ENCODE measurements at places on chromosomes 7 and 10.

DNA sequence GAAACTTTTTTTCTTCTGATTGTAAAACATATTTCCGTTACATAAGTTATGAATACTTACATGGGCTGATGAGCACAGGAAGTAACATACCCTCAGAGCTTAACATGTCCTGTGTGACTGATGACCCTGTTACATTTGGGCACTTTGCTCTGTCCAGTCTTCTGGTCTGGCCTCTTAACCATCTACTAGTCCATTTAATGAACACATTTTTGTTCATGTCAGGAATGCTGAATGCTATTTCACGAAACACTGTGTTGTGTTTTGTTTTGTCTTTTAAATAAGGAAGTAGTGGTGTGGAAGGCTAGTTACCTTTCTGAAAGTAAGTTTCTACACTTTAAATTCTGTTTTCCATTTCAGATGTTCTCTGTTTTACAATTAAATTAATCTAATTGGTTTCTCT lies 77.7 kb downstream of the RBM33 start:
- no peak for DNase-seq

GRCh38 chr7:104135760-104136558 lies 71.9 kb downstream of the ORC5 start:
- DNase-seq, result no peak

DNA sequence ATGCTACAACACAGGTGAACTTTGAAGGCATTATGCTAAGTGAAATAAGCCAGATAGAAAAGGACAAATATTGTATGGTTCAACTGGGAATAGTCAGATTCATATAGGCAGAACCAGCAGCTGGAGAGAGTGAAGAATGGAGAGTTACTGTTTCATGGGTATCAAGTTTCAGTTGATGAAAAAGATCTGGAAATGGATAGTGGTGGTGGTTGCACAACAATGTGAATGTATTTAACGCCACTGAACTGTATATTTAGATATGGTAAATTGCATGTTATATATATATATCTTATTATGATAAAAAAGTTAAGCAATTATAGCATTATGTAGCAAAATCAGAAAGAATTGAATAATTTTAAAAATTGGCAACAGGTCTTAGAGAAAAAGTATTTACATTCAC lies 3.9 kb downstream of the LMBR1 start:
- DNase-seq, result no peak

DNA sequence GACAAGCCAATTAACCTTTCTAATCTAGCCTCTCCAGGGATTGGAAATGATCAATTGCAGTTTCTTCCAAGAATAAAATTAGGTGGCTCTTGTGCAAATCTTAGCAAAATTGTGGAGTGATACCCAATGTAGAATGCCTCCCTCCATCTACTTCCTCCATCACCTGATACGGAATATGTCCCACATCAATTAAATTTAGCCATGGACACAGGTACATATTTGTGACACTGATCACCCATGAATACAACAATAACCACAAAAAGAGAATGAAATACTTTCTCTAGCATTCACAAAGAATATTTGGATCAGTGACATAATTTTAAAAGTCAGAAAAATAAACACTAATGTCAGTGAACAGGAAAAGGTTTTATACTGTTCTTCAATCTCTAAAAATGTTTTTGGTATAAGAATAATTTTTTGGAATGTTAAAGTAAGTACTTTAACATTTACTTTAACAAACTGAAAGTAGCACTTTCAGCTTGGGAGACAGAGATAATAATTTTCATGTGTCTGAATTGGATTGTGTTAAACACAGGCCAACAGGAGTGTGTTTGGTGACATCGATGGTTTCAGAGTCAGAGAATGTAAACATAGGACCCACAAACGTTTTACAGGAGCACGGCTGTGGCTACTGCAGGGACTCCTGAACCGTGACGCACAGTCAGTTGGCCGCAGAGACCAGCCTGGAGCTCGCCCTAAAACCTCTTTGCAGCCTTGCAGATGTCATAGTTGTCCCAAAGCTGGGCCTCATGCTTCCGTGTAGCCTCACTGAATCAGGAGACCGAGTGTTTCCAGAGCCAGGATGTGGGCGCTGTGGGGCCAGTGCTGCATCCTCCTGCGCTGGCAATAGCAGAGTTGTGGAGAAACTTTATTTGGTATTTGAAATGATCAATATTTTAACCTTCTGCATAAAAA lies 7.2 kb downstream of the RBM20 start:
- DNase-seq, result peak; percentile 58

- DNase-seq, result no peak
These were observed 86.1 kb upstream of the PCBD1 start for GRCh38 chr10:70974351-70974901.

DNA sequence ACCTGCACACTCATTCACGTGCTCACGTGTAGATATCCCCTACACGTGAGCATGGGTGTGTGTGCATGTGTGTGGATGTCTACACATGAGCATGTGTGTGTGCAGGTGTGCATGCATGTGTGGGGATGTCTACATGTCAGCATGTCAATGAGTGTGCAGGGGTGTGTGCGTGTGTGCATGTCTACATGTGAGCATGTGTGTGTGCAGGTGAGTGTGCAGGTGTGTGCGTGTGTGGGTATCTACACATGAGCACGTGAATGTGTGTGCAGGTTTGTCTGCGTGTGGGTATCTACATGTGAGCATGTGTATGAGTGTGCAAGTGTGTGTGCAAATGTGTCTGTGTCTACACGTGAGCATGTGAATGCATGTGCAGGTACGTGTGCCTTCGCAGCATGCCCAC lies 274.8 kb downstream of the PTPRN2 start:
- no peak for DNase-seq

DNA sequence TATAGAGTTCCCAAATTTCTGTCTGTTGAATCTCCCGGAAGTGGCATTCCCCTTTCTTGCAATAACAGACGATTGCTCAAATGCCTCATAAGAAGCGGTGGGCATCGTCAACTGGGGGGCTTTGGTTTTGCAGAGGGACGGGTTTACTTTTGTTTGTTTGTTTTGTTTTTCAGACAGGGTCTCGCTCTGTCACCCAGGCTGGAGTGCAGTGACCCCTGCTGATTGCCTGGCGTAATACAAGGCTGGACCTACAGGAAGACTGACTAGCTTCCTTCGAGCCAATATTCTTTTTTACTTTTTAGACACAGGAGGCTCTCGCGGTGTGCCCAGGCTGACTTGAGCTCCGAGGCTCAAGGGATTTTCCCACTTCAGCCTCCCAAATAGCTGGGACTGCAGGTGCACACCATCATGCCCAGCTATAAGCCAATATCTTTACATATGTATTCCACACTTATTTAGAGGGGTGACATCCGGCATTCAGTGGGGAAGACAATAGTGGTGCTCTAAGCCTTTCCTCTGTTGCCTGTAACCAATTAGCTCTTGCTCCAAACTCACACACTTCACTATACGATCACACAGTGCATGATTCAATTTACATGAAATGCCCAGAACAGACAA lies 58.1 kb downstream of the FHIP2A start:
- no peak for DNase-seq

- no peak for DNase-seq
These were observed 5.4 kb downstream of the MYOF start for GRCh38 chr10:93476756-93477155.

DNA sequence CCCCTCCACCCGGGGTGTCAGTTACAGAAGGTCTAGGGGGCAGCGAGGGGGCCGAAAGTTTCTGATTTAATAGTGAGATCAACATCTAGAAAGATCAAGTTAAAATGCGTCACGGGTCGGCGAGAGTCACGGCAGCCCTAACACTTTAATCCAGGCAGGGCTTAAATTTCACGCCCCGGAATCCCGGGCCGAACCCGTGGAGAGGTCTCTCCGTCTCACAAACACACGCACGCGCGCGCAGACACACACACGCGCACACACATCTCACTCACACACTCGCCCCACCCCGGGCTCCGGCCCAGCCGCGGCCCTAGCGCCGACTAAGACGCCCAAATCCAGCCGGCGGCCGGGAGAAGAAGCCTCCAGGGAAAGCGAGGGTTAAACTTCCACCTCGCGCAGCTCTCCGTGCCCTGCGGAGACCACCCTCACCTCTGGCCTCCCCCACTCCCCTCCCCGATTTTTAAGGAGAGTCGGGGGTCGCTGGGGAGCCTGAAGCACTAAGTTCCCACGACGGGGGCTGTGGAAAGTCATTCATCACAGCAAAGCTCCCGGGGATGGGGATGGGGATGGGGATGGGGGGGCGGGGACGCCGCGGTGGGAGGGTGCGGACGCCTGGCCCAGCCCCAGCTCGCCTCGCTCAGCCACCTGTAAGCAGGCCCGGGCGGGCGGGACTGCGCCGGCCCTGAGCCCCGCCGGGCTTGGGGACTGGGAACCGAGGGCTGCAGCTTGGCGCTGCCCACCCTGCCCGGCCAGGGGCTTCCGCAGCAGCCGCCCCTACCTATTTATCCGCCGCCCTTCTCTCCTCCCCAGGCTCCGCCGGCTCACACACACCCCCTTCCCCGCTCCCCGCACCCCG lies 1.6 kb downstream of the PDGFA start:
- no peak for DNase-seq

Data from HS-5 (cell line).